ENCODE measurements at places on chromosomes 6 and 20.

- no peak for DNase-seq
These were observed 211.0 kb upstream of the ARG1 start for GRCh38 chr6:131362070-131362469.

DNA sequence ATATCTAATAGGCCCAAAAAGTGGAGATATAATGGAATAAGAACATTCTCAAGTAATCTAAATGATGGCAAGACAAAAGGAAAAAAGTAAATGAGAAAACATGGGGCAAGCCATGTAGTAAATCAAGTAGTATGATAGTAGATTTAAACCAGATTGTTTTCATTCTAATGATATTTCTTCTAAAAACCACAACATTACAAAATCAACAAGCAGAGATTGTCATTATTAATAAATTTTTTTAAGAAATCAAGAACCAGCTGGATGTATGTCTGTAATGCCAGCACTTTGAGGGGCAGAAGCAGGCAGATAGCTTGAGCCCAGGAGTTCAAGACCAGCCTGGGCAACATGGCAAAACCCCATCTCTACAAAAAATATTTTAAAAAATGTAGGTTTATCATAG, 155.0 kb downstream of the RNGTT start:
- DNase-seq = no peak

GRCh38 chr6:127342946-127343808, at the start of gene ECHDC1:
Gene ECHDC1, minus strand, starts transcription at chr6:127343609. Its CDS starts 12,581 bp downstream, at chr6:127331028.
- peak; percentile 56 for DNase-seq

DNA sequence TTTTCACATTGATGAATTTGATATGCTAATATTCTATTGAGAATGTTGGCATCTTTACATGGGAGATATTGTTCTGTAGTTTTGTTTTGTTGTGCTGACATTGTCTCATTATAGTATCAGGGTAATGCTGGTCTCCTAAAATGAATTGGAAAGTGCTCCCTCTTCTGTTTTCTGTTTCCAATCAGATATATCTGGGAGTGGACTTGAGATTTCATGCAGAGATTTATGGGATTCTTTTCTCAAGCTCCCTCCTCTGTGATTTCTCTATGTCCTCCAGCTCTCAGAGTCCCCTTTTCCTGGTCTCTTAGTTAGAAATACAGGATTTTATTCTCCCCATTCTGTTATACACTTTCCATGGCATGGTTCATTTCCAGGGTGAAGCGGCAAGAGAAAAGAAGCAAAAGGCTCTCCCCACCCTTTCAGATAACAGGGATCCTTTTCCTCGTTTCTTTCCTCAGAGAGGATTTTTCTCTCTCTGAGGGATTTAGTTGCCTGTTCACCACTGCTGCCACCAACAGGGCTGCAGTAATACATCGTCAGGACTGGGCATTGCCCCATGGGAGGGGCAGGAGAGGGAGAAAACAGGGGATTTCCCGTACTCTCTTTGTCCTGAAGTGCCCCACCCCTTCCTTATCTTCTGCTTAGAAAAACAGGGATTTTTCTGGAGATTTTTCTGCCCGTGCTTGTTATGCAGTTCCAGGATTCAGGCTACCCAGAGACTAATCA, 59.3 kb upstream of the STMND1 start:
- DNase-seq = no peak

DNA sequence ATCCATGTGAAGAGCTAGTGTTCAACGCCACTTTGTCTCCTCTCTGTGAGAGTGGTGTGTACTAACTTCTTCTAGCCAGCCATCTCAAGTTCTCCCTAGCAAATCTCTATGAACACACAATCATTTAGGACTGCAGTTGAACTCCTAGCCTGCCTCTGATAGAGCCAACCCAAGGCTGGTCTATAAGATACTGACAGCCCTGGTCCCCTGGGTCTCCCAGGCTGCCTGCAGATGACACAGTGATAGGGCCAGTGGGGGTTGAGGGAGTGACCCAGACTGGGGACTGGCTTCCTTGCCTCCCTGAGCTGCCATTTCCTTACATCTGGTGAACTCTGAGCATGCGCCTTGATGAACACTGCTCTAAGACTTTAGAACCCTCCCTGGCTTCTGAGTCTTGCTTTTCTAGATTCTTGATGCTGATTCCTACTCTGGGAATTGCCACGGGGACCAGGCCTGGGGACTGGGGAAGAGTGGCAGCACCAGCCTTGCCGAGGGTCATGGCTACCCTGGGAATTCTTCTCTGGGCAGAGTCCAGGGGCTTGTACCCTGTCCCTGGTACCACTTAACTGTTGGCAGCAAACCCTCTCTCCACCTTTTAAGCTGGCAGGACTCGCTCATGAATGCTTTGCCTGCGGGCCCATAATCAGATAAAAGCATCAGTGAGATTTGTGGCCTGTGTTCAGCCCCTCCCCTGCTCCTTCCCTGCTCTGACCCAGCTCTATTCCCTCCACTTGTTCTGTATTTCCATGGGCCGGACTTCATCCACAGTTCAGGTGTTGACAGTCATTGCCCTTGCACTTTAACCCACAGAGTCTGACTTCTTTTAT, 130.8 kb upstream of the CHD6 start:
- no peak for DNase-seq

DNA sequence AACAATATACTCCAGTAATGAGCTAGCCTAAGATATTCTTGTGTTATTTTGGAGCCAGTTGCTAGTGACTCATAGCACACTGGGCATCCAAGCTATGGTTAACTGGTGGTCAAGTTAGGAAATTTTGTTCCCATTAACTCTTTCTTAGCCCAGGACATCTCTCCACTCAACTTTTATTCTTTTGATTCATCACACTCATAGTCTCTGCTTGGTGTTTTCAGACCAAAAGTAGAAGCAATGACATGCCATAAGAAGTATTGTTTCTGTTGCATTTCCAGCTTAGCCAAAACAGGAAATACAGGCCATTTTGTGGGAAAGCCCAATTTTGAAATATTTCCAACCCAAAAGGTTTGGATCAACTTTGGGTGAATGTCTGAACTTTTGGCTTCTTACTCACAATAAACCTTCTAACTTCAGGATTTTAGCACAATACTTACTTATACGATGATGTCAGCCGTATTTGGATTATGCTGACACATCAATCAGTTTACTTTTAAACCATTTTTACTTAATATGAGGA, 31.6 kb upstream of the CCN2 start:
- DNase-seq = no peak

- no peak for DNase-seq
These were observed 20.8 kb upstream of the SIRT5 start for GRCh38 chr6:13553646-13554045.

DNA sequence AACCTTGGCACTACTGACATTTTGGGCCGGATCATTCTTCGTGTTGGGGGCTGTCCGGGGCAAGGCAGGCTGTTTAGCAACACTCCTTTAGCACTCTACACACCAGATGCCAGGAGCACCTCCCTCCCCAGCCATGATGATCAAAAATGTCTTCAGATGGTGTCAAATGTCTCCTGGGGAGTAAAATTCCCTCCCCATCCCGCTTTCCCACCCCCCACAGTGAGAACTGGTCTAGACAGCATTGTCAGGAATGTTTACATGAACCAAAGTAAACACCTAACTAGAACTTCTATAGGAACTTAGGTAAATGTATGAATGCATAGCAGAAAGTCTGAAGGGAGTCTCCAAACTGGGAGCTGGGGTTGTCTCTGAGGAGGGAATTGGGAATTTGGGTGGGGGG, 70.0 kb upstream of the TOP1 start:
- DNase-seq = no peak

GRCh38 chr20:50038574-50038991, 55.8 kb downstream of the SNAI1 start:
- DNase-seq = no peak

DNA sequence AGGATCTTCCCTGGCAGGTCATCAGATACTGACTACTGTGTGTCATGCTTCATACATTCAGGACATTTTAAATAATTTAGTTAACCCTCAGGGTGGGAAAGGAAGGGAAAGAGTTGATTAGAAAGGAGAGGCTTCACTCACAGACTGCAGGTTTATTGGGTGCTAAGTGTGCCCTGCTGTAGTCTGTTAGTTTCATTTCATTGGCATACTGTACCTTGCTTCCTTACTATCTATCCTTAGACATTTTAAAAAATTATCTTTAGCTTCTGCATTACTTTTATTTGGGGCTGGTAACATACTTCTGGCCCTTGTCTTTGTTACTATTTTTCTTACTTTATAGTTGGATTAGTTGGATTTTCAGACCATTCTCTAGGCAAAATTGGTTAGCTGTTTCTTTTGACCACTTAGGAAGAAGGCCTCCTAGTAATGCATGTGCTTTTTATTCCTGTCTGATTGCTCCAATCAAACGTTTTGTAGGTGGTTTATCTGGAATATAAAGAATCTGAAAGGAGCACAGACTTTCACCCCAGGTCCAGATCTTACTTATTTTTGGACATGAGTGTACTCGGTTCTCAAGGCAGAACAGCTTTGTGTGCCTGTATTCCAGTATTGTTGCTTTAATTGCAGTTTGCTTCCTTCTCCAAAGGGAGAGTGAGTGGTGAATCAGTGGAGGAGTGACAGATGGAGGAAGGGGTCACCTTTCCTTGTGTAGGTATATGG, 82.7 kb upstream of the PRDM1 start:
- no peak for DNase-seq

DNA sequence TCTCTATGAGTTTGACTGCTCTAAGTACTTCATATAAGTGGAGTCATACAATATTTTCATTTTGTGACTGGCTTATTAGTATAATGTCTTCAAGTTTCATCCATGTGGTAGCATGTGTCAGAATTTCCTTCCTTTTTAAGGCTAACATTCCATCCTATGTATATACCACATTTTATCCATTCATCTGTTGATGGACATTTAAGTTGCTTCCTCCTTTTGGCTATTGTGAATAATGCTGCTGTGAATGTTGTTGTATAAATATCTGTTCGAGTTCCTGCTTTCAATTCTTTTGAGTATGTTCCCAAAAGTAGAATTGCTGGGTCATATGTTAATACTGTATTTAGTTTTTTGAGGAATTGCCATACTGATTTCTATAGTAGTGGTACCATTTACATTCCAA, 79.5 kb downstream of the PTPRA start:
- no peak for DNase-seq

DNA sequence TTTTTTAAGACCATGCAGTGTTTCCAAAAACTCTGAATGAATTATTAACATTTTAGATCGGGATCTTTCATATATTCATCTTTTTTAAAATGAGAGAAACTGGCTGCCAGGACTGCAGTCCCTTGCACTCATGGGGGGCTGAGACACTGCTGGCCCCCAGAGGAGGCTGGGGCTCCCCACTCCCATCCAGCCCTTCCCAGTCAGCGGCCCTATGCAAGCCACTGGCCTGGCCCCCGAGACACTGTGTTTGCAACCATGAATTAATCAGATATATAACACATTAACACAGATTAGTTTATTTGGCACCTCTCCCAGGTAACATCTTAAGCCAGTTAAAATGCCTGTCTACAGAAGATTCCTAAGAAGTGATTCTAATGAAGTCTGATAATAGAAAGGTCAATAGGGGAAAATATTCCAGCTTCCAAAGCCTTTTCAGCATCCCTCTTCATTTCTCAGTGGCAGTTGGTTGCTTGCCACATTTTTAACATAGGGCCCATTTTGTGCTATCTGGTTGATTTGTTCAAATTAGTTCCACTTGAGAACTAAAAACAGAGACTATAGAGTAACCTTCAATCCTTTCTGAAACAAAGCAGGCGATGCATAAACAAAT, 184.4 kb upstream of the FBXL4 start:
- no peak for DNase-seq

GRCh38 chr6:79422666-79423065, 114.6 kb downstream of the LCA5 start:
- no peak for DNase-seq

- peak; percentile 62 for DNase-seq
These were observed 102.1 kb downstream of the ATG5 start for GRCh38 chr6:106223300-106223930.

DNA sequence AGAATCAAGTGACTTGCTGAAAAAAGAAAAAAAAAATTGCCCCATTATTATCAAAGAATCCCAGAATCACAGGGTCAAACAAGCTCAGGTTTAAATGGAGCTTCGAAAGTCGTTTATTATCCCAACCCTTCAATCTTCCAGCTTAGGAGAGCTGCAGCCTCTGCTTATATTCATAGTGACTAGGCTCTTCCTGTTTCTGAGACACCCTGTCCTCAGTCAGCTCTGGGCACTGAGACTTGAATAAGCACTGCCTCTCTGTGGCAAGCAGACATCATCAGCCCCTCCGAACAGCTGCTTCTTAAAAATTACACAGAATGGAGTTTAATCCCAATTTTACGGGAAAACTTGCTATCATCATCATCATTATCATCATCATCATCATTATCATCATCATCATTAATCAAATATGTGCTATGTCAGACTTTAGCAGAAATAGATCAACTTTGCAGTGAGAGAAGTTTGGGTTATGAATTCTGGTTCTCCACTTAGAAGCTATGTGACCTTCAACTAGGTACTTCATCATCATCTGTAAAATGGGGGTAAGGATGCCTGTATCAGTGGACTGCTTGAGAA, 614.0 kb upstream of the SYNCRIP start:
- no peak for DNase-seq

DNA sequence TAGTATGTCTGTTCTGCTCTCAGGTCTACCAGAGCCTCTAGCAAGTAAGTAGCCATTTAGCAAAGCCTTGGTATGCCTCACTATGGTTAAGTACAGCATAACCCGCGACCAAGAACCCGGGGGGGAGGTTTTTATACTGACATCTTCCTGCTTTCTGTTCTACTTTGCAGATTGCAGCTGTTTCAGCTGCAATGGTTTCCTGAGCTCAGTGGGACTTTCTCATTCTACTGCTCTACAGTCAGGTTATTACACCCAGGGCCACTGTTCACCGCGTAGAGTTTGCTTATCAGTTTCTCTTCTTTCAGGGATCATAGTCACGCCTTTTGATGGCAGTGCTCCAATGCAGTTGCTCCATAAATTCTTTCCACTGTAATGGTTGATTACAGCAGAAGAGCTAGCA, 631.3 kb downstream of the TFAP2A start:
- no peak for DNase-seq

- DNase-seq = peak; percentile 7
These were observed 36.9 kb upstream of the TRAF3IP2 start for GRCh38 chr6:111642463-111643158.

DNA sequence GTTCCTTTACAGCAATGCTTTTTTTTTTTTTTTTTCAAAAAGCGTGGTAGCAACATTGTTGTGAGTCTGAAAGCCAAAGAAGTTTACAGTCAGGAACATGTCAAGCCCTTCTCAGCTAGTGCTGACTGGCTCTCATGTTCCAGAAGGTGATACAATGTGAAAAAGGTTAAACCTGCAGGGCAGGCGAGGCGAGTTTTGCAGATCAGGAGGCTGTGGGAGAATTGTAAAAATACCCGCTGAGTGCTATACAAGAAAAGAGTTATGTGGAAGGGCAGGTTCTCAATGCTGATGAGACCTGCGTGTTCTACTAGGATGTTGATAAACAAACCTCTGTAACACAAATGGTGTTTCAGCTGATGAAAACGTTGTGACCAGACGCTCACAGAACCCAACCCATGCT, 30.9 kb upstream of the RPP40 start:
- no peak for DNase-seq

Measured in stimulated activated CD4-positive, alpha-beta T cell treated with anti-CD3 and anti-CD28 coated beads, Interleukin-15, amount 100 ng/mL, for 48 hours (primary cell).